ENCODE measurements at places on chromosomes 6 and 20.

DNA sequence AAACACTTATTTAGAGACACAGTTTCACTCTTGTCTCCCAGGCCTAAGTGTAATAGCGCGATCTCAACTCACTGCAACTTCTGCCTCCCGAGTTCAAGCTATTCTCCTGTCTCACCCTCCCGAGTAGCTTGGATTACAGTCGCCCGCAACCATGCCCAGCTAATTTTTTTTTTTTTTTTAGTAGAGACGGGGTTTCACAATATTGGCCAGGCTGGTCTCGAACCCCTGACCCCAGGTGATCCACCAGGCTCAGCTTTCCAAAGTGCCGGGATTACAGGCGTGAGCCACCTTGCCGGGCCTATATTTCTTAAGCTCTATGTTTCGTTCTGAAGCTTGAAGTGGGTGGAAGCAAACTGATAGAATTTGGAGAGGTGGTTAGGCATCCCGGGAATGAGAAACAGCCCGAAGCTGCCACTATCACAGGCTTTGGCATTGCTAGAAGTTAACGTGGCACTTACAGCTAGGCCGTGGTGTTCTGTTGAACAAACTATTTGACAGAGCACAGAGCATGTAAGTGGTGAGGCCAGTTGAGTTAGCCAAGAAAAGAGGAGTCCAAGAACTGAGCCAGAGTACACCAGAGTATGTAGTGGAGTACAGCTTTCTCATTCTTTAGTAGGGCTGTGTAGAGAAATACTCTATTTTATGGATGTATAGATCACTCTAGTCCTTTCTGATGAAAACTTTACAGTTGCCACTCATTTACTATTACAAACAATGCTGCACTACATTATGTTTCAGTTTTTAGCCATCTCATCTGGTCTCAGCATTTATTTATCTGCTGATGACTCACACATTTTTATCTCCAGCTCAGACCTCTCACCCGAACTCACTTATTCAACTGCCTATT lies 62.0 kb upstream of the HFE start:
- DNase-seq = no peak

DNA sequence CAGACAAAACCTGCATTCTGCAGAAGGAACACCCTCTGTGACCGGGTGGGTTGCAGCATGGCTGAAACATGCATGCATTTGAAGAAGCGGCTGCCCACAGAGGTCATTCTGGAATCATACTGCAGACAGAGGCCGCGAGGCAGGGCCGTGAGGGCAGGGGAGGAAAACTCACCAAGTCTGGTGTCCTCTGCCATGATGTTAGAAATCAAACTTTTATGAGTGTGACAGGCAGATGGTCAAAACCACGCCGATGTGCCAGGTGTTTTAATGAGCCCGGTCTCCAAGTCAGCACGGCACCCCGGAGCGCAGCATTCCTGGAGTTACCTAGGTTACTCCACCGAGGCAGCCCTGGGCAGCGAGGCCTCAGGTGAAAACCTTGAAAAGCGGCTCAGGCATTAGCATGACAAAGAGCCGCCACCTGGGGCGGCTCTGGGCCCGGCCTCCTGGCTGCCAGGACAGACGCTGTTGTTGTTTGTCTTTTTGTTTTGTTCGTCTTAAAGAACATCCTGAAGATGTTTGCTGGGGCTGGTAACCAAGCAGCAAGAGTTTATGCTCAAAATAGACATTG lies 255.6 kb downstream of the ERMARD start:
- DNase-seq = no peak

DNA sequence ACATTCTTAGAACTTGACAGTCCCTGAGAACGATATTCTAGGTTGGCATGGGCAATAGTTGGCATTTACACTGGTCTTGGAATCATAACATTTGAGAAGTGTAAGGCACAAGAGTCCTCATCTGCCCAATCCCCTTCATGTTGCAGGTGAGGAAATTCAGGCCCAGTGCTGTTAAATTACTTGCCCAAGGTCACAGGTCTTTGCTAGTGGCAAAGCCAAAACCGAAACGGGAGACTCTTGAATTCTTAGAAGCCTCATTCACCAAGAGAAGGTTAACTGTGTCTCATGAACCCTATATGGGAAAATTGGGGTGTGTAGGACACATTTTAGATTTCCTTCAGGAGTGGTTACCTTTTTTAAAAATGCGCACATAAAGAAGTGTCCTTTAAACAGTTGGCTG lies 7.2 kb downstream of the E2F3 start:
- no peak for DNase-seq

- DNase-seq = no peak
Observed at GRCh38 chr6:146422789-146423375, 120.8 kb upstream of the RAB32 start.

GRCh38 chr6:30348957-30349356 lies 4.0 kb downstream of the RPP21 start:
- no peak for DNase-seq

GRCh38 chr6:74931558-74931957 lies 274.3 kb downstream of the COL12A1 start:
- DNase-seq = no peak

DNA sequence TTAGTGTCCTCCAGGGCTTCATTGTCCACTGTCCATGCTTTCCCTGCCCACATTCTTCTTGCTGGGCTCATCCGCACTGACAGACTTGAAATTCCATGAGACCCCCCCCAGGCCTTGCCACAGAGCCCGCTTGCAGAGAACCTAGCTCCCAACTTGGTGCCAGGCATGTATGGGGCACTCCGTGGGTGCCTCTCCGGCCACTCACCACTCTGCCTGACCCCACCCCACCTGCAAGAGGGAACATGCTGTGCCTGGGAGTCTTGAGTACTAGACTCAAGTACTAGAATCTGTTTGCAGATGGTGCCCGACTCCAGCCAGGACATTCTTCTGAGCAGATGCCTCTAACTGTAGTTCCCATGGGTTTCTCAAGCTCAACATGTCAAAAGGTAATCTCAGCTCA lies 47.9 kb downstream of the TRERF1 start:
- no peak for DNase-seq

DNA sequence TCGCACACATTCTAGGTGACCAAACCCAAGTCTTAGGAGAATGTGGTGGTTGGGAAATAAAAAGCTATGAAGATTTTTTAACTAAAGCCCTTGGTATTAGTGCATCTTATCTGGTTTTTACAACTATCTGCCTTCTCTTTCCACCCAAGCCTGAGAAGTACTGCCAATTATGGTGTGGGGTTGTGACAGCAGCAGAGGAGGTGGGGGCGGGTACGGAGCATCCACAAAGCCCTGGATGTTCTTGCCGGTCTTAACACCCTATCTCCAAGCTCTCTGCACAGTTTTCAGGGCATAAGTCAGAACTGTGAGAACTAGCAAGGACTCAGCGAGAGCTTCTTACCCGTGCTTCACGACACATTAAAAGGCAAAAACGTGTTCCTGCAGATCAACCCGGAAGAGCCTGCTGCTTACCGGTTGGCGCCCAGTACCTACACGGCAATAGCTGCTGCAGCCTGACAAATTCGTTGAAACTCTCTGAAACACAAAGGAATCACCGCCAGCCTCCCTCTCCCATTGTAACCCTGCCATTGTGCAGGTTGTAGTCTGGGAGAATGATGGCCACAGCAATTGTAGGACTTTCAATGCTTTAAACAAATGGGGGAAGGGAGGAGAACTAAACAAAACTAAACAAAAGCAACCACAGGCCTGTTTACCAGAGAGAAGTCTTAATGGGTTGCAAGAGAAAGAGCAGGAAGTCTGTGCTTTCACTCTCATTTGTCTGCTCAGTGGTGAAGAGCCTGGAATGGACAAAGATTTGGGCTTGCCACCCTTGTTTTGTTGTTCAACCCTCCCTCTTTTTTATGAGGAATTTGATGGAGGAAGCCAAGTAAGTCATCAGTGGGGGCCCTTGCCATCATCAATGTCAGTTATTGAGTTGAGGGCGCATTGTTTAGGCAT lies 461.0 kb upstream of the JARID2 start:
- no peak for DNase-seq

DNA sequence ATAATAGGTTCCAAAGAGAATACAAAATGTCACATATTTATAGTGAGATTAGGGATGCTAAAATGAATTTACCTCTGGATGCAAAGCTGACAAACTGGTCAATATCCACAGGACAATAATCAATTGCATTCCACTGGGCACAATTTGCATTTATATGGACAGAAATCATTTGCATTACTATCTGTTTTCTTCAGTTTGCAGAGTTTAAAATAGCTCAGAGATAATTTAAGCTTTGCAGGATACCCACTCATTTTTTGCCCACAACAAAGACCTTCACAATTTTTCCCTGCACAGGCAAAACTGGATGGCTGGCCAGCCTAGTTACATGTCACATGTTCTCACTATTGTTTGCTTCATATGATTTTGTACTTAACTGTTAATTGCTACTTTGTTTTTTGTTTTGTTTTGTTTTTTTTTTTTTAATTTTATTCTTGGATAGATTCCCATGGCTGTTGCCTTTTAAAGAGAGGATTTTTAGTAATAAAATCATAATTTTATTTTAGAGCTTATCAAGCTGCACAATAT lies 483.5 kb downstream of the UTRN start:
- no peak for DNase-seq

GRCh38 chr6:27517928-27518787 lies 45.3 kb upstream of the ZNF184 start:
- no peak for DNase-seq

GRCh38 chr20:19938421-19939090 lies 78.6 kb upstream of the NAA20 start:
- DNase-seq = no peak

GRCh38 chr6:2763345-2763841 lies 1.8 kb upstream of the WRNIP1 start:
- no peak for DNase-seq

- DNase-seq = no peak
Observed at GRCh38 chr6:139277161-139277560, 14.6 kb downstream of the TXLNB start.

- DNase-seq = no peak
Observed at GRCh38 chr6:90719321-90720195, 132.7 kb upstream of the MAP3K7 start.

DNA sequence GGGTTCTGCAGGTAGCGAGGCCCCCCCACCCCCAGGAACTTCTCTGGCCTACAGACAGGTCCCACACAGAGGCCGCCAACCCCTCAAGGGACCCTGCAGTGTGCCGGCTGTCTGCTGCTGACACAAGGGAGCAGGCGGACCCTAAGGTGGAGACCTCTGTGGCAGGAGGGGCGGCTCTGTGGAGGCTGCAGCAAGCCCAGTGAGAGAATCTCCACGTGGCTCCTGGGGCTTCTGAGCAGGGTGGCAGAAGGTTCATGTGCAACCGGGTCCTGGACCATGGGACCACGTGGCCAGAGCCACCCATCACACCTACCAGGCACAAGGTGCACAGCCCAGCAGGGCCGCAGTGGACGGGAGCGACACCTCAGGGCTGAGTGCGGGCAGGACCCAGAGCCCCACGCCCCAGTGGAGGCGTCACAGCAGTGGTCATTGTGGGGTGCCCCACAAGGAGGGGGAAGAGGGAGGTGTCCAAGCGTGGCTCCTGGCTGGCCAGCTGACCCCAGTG lies 4.3 kb downstream of the ARFRP1 start:
- DNase-seq = no peak

DNA sequence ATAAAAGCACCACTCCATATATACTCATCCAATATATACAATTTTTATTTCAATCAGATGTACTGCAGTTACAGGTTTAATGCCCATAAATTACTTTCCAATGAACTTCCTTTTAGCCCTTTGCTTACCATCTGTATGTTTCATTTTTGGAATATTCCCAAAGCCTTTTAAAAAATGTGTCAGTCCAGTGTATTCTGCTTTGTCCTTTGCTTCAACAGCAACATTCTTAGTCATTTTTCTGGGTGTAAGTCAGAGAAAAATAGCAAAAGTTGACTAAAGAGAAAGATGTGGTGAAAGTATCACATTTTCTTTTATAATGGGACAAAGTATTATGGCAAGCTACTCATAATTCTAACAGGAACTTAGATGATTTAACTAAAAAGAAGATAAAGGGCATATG lies 15.2 kb downstream of the DSE start:
- no peak for DNase-seq

DNA sequence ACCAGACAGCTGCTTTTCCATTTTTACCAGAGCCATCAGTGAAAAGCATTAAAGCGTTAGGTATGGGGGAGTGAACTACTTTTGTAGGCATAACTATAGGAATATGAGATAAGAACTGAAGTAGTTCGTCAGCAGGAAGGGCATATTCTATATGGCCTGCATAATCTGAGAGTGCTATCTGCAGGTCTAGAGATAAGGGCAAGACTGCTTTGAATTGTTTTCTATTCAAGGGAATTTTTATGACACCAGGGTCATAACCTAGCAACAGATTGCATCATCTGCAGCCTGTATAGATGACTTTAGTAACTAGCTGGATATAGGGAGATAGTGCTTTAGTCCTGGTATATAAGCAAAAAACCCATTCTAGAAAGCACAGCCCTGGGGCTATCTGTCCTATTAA lies 437.3 kb upstream of the HTR1E start:
- no peak for DNase-seq

DNA sequence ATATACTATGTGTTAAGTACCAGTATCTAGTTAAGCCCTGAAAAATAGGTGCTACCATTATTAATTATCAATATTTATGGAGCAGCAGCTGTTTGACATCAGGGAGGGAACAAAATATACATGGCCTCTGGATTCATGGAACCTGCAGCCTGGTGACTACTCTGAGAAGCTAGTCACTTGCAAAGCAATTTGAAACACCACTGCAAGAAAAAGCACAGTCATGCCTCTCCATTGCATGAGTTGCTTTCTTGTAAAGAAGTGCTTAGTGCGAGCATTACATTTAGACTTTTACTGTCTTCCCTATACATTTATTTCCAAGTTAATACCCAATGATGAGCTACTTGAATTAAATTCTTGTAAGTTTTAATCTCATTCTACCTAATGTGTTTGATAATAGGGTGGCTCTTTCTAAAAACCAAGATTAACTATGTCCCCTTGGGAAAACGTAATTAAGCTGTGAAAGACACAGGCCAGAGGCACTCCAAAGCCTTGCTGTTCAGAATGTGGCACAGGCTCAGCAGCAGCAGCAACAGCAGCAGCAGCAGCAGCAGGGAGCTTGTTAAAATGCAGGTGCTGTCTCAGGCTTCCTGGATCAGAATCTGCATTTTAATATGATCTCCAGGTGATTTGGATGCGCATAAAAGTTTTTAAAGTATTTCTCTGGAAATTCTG lies 83.6 kb downstream of the PFDN4 start:
- DNase-seq = no peak

- no peak for DNase-seq
Observed at GRCh38 chr6:108251252-108251651, 9.6 kb downstream of the SNX3 start.

- DNase-seq = no peak
Observed at GRCh38 chr6:85129881-85130280, 320.0 kb upstream of the NT5E start.

Measured in stimulated activated CD4-positive, alpha-beta T cell treated with anti-CD3 and anti-CD28 coated beads, Interleukin-1b, Interleukin-23, amount 100 ng/mL, for 1 hour (primary cell).